ENCODE measurements at places on chromosomes 7 and 10. TPM values are rescaled to one million over a fixed set of nuclear protein-coding genes. Genes with fewer than 3 reads are reported as not detected.

DNA sequence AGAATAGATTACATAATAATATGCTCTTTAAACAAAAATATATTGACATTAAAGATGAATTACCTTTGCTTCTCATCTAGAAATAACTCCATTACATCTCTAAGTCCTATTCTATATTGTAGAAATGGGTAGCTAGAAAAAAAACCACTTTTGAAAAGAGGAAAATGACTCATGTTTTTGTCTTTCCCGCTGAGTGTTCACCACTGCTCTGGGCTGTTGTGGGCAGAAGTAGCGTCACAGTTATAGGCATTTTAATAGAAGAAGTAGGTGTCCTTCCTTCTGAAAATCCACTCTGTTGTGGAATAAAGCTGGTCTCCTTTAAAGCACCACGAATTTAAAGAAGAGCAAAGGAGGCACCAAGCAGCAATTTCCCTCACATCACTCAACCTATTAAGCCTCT lies 117.6 kb upstream of the NFE2L3 start:
- peak; percentile 9 for DNase-seq

DNA sequence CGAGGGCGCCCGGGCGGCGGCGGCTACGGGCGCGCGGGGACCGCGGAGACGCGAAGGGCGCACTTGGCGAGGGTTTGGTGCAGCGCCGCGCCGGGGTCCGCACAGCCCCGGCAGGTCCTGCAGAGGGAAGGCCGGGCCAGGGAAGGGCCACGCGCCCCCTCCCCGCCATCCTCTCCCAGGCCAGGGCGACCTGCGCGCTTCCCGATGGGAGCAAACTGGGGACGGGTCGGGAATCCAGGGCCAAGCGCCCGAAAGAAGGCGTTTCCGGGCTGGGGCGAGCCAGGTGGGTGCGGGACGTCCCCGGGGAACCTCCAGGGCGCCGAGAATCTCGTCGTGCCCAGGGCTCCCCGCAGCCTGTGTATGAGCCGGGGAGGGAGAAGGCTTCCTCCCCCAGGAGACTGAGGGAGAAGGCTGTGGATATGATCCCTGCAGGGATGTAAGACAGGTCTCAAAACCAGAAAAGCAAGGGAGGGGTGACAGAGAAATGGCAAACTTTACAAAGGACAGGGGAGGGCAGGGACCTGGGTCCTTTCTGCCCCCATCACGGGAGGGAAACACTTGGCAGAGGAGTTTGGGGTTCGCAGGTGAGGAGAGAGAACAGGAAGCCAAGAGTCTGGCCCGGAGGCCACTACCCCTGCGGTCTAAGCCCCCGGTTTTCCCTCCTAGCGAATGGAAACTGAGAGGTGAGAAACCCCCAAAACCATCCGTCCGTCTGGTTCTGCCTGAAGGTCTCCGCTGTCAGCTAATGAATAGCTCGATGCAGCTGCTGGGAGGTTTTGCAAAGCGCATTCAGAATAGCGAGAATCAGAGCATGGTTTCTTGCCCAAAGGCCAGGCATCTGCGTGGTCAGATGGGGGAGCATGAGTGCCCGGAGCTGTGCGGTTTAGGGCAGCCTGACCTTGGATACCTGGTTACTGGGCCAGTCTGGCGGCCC lies 674 bp downstream of the AMZ1 start:
- no peak for DNase-seq

- no peak for DNase-seq
Measured at GRCh38 chr10:104516986-104517385, 124.1 kb upstream of the SORCS3 start.

GRCh38 chr7:25624051-25624450 lies 395.8 kb upstream of the NPVF start:
- DNase-seq, result no peak

The CLRN3 gene
- total RNA-seq, result not detected

The HOXA3 gene
- total RNA-seq, result not detected
